Left forelimb (tissue), 1 donor: ENCODE measurements at places on chromosomes 5 and 9.

DNA sequence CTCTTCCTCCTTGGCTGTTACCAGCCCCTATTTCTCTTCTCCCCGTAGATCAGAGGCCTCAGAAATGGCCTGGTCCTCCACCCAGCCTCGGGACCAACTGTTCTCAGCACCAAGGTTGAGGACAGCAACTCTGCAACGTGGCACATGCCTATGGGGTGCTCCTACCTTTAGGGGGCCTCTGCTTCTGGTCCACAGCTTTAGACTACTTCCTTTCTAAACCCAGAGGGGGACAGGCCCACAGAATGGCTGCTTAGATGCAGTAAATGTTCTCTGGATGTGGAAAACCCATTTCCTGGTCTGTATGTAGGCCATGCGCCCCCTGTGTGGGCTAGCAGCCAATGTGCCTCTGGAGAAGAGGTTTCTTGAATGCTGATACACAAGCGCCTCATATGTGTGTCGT lies 68.4 kb downstream of the NRG2 start:
- DNase-seq = no peak

- DNase-seq = no peak
Measured at GRCh38 chr9:6894135-6894534, 136.4 kb downstream of the KDM4C start.

- DNase-seq = no peak
Measured at GRCh38 chr5:170219615-170220014, 13.2 kb upstream of the C5orf58 start.

GRCh38 chr9:127783111-127784008 lies 2.5 kb upstream of the CDK9 start:
- no peak for DNase-seq

- no peak for DNase-seq
Measured at GRCh38 chr9:112174965-112175795, at the start of gene SUSD1. TSS of gene SUSD1 (minus strand) at chr9:112175297. CDS start at chr9:112175235, 62 bp downstream.

GRCh38 chr5:59766427-59767210 lies 126.9 kb downstream of the PDE4D start:
- DNase-seq = no peak

DNA sequence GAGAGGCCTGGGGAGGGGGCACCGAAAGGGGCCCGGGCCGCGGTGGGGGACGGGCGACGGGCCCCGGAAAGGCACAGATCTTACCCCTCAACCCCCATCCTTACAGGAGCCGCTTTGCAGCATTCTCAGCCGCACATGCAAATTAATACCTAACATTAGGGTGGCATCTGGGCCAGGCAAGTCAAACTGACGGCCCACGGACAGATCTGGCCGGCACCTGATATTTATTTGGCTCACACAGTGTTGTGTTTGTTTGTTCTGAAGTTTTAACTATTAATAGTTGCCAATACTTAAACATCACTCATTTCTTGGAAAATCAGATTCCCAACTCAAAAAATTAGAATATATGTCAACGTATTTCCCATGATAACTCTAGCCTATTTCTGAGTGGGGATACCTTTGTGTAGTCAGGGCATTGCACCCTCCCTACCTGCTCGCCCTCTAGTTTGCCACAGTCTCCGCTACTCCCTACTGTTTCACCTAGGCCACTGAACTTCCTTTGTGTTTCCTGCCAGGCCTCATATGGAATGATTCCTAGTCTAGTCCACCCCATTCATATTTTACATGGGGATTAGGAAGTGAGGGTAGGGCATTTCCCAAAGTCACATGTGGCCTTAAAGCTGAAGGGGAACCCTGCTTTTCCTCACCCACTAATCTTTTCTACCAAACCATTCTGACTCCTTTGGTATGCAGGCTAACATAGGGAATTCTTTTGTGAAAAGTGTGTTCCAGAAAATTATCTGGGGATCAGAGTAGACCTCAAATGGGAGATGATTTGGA lies 71.9 kb upstream of the LARP1 start:
- DNase-seq = no peak

- DNase-seq = no peak
Measured at GRCh38 chr5:36392186-36392585, 90.5 kb upstream of the RANBP3L start.

GRCh38 chr9:78811622-78812276 lies 514.8 kb downstream of the PSAT1 start:
- no peak for DNase-seq

- no peak for DNase-seq
Measured at GRCh38 chr9:14687042-14687719, 6.1 kb downstream of the ZDHHC21 start.

DNA sequence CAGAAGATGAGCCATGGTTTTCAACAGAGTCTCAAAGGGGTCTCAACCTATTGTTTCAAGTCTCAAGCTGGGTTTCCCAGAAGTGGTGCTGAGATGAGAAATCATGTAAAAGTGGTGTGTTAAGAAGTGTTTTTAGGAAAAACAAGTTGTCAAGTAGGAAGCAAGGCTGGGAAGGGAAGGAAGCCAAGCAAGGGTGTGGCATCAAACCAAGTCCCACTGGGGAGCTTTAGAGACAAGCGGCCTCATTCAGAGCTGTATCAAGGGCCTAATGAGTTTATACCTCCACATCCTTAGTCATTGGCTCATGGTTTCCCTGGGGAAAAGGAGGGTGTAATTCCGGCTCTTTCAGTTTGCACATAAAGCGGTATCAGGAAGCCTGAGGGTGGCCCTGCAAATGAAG lies 26.4 kb upstream of the GABRB2 start:
- no peak for DNase-seq

GRCh38 chr9:127574072-127574993 lies 37.7 kb upstream of the STXBP1 start:
- no peak for DNase-seq

DNA sequence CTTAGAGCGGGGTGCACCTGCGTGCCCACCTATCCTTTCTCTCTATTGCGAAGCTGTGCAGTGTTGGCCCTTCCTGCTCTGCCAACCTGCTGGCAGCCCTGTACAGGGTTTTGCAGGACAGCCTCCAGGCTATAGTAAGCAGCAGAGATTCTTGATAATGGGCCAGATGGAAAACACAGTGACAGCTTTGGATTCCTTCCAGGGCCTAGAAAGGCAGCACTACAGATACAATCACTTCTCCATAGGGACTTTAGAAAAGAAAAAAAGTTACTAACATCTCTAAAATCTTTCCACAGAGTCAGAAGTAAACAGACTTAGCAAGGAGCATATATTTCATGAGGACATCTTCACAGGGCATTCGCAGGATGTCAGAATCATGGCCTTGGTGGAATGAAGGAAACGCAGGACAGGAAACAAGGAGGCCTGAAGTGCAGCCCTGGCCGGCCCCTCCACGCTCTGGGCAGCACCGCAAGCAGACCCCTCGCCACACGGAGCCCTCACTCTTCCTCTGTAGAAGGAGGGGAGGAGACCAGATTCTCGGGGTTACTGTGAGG lies 172.1 kb upstream of the GAS1 start:
- no peak for DNase-seq
